Endothelial cell of umbilical vein (primary cell): ENCODE measurements at places on chromosomes 7 and 10. TPM values are rescaled to one million over a fixed set of nuclear protein-coding genes. Genes with fewer than 3 reads are reported as not detected.

GRCh38 chr7:2202901-2203765 lies 29.6 kb downstream of the MAD1L1 start:
- no peak for DNase-seq
- H3K27ac ChIP-seq = no peak overlapping the region
- no peaks in the 10 kb centered on the region for H3K27me3 ChIP-seq

DNA sequence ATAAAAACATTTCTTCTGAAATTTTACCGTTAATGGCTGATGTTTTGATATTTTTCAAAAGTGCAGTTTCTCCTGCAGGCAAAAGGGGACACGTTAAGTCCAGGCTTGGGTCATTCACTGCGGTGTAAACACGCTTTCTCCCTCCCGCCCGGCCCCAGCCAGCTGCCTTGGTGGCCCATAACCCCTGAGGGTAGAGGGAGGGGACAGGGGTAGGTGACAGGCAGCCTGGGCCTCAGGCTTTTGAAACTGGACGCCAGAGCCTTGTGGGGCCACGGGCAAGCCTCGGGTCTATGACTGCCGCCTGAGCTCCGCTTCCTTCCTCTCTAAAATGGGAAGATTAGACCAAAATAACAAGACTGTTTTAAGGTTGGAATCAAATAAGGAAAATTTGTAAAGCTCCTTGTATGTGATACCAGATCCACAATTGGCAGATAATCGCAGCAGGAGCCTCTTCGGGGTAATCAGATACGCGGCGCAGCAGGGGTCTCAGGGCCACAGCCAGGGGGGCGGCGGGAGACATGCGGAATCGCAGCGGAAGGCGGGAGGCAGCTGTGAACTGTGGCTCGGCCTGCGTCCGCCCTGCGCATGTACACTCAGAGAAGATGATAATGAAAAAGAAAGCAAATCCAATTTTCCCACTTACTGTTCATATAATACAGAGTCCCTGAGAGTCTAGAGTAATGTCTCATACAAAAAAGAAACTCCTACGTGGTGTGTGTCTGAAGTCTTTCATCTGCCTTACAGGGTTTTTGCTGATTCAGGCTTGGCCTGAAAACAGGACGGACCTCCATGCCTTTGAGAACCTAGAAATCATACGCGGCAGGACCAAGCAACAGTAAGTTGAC lies 138.3 kb downstream of the EGFR start:
- H3K27ac ChIP-seq = no peak overlapping the region
- peaks cover 18% of the 10 kb centered on the region for H3K4me1 ChIP-seq
- H3K27me3 ChIP-seq = no peaks in the 10 kb centered on the region
- no peaks in the 10 kb centered on the region for H3K36me3 ChIP-seq
- H3K4me3 ChIP-seq = no peak overlapping the region

- no peak overlapping the region for H3K27ac ChIP-seq
Measured at GRCh38 chr7:151657173-151657572, 137.5 kb upstream of the RHEB start.

- H3K27me3 ChIP-seq = no peaks in the 10 kb centered on the region
- DNase-seq = no peak
- H3K27ac ChIP-seq = no peak overlapping the region
- H3K4me3 ChIP-seq = no peak overlapping the region
Measured at GRCh38 chr10:6563731-6564130, 16.3 kb downstream of the PRKCQ start.

DNA sequence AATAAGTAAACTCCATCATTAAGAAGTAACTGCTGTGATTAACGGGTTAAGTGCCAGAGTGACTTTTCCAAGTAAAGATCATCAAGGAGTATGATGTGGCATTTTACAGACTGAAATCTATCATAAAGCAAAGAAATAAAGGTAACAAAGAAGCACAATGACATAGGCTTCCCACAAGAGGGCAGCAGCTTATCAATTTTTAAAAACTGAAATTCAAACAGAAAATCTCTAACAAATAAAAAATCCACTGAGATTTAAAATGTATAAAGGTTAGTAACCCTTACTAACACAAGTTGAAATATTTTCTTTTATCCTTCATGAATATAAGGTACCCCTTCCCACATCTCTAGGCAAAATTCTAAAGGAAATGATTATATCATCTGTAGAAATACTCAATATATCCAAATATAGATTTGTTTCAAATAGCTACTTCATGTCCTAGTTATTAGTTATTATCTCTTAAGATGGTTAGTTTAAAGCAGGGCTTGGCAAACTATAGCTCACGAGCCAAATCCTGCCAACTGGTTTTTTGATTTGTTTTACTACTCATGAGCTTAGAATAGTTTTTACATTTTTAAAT lies 29.2 kb downstream of the FAM3C start:
- no peaks in the 10 kb centered on the region for H3K27me3 ChIP-seq
- H3K4me3 ChIP-seq = no peak overlapping the region
- no peaks in the 10 kb centered on the region for H3K36me3 ChIP-seq
- peak; percentile 58 for DNase-seq
- H3K27ac ChIP-seq = no peak overlapping the region

DNA sequence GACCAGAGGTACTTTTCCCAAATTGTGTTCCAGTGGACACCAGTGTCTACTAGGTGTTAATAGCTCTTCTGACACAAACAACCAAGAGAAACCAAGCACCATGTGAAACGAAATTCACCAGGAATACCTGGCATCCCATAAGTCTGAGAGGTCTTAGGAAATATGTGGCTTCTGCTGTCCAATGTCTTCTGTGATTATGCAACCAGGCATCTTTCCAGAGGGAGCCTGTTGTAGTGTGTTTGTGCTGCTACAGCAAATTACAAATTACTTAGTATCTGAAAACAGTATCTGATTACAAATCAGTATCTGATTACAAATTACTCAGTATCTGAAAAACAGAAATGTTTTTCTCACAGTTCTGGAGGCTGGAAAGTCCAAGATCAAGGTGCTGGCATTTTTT lies 133.6 kb upstream of the NPVF start:
- H3K4me1 ChIP-seq = no peaks in the 10 kb centered on the region
- no peaks in the 10 kb centered on the region for H3K27me3 ChIP-seq
- no peak overlapping the region for H3K27ac ChIP-seq
- H3K36me3 ChIP-seq = no peaks in the 10 kb centered on the region
- no peak overlapping the region for H3K4me3 ChIP-seq

GRCh38 chr7:108236681-108237415 lies 106.7 kb upstream of the LAMB4 start:
- no peak overlapping the region for H3K27ac ChIP-seq
- H3K4me3 ChIP-seq = no peak overlapping the region
- DNase-seq = peak; percentile 34
- peaks cover 28% of the 10 kb centered on the region for H3K4me1 ChIP-seq
- no peaks in the 10 kb centered on the region for H3K27me3 ChIP-seq

DNA sequence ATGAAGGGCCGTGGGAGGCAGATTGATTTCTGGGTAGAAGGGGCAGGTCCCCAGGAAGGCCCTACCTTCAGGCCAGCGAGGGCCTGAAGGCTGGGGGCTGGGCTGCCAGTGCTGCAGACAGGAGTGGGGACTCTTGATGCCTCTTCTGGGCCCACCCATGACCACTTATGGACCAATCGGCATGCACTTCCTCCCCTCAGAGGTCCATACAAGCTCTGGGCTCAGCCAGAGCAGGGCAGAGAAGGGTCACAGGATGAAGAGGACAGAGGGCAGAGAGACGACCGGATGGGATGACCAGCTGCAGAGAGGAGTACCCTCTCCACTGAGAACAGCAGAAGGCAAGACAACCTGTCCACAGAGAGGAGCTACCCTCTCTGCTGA lies 120.1 kb downstream of the DYNC2I1 start:
- H3K4me1 ChIP-seq = no peaks in the 10 kb centered on the region
- H3K27ac ChIP-seq = no peak overlapping the region
- no peaks in the 10 kb centered on the region for H3K36me3 ChIP-seq

DNA sequence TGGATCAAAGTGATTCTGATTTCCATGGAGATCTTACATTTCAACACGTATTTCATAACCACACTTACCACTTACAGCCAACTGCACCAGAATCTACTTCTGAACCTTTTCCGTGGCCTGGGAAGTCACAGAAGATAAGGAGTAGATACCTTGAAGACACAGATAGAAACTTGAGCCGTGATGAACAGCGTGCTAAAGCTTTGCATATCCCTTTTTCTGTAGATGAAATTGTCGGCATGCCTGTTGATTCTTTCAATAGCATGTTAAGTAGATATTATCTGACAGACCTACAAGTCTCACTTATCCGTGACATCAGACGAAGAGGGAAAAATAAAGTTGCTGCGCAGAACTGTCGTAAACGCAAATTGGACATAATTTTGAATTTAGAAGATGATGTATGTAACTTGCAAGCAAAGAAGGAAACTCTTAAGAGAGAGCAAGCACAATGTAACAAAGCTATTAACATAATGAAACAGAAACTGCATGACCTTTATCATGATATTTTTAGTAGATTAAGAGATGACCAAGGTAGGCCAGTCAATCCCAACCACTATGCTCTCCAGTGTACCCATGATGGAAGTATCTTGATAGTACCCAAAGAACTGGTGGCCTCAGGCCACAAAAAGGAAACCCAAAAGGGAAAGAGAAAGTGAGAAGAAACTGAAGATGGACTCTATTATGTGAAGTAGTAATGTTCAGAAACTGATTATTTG lies 15.3 kb downstream of the HNRNPA2B1 start:
- no peaks in the 10 kb centered on the region for H3K4me1 ChIP-seq
- H3K36me3 ChIP-seq = peaks cover 33% of the 10 kb centered on the region
- DNase-seq = no peak
- H3K27me3 ChIP-seq = no peaks in the 10 kb centered on the region
- H3K4me3 ChIP-seq = no peak overlapping the region

- peaks cover 10% of the 10 kb centered on the region for H3K4me1 ChIP-seq
- DNase-seq = no peak
- H3K36me3 ChIP-seq = no peaks in the 10 kb centered on the region
Measured at GRCh38 chr10:103507235-103508191, 14.0 kb downstream of the NEURL1 start.

ADIRF gene
- total RNA-seq = 2.8 and 4.4 TPM in 2 replicates

H2BK1 gene
- total RNA-seq = not detected in 2 replicates
